ENCODE measurements at places on chromosomes 16 and 17.

DNA sequence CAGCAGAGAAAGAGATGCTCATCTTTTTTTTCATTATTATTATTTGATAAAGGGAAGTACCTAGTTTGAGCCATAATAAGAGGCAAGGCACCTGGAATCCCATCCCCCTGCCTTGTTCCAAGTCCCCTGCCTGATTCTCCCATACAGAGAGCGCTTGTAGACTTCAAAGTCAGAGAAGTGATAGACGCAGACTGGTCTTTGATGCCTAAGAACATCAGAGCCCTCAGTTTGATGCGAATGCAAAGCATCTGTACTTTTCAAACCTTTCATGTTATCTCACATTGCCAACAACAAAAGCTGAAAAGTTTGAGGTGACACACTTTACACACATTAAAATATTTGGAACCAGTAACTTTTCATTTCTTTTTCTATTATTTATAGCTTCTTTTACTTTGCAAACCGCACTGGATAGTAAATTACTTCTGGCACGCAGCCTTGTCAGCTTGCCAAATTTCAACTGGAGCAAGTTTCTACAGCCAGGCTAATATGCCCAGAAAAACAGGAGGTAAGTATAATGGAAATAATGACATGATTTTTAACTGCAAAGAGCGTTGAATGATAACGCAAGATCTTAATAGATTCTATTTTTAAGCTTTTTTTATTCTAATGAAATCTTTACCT, 5.9 kb upstream of the UTP6 start:
- DNase-seq, result no peak

DNA sequence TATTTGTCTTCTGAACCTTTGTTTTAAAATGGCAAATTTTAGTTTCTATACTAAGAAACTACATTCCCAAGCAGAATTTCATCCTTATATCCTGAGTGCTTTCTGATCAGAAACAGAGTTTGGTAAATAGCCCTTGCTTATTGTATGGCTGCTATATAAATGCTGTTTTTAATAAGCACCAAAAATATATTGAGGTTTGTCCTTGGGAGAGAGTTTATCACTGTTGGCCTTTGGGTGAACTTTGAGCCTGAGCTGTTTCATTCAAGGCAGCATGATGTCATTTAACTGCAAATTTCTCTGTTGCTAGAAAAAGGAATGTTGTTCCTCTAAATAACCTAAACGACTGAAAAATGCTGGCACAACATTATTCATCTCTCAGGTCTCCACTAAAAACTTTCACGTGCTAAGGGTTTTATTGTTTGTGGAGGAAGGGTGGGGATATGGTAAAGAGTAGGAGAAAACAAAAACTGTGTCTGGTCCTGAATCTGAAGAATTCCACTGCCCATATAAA, 334.3 kb upstream of the TBX2 start:
- DNase-seq, result no peak

GRCh38 chr17:82000803-82001570, 21.7 kb downstream of the CENPX start:
- no peak for DNase-seq

DNA sequence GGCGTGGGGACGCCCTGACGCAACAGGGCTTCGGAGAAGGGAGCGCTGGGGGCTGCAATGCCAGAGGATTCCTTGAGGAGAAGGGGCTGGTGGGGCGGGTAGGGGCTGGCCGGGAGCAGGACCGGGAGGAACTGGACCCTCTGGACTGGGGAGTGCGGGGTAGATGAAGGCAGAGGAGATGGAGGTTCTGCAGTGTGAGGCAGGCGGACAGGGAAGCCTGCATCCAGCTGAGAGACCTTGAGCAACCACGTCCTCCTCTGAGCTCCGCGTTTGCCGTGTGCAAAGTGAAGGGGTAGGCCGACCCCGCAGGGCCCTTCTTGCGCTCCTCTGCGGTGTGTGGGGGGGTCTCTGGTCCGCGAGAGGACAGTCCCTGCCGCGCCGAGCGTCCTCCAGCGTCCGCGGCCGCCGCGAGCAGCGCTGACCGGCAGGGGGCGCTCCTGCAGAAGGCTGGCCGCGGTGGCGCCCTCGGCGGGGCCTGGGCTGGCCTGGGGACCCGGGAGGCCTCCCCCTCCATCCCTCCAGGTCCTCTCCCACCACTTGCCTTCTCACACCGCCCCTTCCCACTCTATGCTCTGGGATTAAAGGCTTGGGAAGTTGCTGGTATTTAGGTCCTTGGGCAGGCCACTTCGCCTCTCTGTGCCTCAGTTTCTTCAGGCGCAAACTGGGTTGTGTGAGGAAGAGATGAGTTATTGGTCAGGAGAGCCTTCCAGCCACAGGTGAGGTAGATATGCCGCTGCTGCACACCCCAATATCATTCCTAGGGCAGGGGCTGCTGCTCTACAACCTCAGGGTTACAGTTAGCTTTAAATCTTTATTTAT, 9.6 kb upstream of the WNT9B start:
- no peak for DNase-seq

GRCh38 chr16:30920891-30921290, 2.5 kb upstream of the FBXL19 start:
- DNase-seq, result no peak

- no peak for DNase-seq
Observed at GRCh38 chr16:89484923-89485679, 5.3 kb downstream of the ANKRD11 start.

DNA sequence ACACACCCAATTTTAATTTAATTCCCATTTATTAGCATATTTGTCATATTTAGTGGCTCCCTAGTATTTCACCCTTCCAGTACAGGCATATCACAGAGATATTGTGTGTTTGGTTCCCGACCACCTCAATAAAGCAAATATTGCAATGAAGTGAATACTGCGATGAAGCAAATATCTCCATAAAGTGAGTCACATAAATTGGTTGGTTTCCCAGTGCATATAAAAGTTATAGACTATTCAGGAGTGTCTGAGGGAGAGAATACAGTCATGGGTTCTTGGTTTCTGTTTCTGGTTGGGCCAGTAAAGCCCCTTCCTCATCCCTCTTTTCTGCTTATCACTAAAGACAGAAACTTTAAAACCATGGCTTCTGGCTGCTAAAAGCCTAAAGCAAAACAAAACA, 295.4 kb upstream of the AXIN2 start:
- no peak for DNase-seq

GRCh38 chr16:63337264-63337663, 1301.0 kb upstream of the CDH8 start:
- DNase-seq, result no peak

DNA sequence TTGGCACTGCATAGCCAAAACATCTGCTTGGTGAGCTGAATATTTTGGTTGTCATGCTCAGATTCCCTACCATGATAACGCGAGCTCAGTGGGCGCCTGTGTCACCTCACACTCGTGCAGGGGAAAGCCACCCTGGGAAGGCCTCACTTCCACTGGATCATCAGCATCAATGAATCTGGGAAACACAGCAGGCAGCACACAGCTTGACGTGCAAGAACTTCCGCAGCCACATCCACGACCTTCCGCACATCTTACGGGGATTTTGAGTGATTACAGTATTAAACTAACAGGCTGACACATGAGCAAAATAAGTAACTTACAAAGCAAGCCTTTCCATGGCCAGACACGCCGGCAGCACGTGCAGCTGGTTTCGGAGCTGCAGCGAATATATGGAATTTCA, 54.7 kb upstream of the FOXF1 start:
- DNase-seq, result no peak

DNA sequence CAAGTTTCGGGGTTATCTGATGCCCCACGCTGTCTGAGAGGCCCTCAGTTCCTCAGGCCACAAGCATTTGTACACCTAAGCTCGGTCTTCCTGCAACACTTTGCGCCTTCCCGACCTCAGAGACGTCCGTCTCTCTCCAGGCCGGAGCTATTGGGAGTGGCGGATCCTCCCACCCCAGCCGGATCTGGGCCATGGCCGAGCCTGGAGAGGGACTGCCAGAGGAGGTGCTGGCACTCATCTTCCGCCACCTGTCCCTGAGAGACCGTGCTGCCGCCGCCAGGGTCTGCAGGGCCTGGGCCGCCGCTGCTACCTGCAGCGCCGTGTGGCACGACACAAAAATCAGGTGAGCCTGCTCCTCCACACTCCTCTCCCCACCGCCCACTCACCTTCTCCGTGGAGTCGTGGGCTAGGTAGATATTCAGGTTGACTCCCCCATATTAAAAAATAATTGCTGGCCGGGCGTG, 1.9 kb downstream of the FBXL8 start:
- no peak for DNase-seq

DNA sequence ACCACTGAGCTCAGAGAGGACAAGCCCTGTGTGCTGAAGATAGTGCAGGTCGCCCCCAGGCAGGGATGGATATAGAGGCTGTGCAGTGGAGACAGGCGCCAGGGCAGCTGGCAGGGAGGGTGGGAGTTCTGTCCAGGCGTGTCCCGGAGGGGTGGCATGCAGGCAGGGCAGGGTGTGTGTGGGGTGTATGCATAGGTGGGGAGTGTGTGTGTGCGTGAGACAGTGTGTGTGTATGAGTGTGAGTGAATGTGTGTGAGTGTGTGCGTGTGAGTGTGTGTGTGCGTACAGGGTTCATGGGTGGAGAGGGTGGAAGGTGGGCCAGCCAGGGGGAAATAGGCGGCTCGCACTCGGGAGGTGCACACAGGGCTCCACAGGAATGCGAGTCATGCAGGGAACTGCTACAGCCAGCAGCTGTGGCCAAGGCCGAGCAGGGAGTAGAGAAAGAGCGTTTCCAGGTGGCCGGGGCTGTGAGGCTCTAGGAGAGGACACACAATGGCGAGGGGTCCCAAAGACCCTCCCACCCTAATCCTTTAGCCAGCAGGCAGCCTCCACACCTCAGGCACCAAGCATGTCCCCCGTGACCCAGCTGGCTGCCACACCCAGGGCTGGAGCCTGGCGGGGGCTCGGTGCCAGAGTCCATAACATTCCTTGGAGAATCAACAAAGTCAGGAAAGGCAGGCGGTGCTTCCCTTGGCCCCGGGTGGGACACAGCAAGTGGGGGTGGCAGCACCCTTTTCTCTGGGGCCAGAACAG, 4.6 kb downstream of the PLCD3 start:
- DNase-seq, result no peak

GRCh38 chr16:84048270-84048669, 5.7 kb upstream of the SLC38A8 start:
- no peak for DNase-seq

DNA sequence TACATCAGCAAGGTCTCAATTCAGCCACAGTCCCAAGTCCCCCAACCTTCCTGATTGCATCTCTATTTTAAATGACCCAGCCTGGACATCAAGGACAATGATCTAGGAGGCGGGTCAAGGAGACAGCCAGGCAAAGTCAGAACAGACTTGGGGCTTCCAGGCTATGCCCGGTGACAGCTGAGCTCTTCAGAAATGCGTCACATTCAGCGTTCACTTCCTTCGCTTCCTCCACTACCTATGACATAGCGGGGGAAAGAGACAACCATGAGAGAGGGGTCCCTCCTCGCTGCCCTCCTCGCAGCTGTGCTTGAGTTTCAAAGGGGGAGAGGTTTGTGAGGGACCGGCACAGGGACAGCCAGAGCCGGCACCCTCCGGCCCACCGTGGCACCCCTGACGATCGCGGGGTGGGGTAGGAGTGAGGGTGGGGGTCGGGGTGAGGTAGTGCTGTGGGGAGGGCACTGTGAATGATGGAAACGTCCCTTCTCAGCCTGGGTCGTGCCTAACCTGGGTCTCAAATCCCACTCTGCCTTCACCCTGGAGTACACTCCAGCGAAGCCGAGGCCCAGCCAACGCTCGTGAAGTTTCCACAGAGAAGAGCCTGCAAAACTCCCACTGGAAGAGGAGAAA, 12.3 kb upstream of the LGALS3BP start:
- DNase-seq, result no peak

DNA sequence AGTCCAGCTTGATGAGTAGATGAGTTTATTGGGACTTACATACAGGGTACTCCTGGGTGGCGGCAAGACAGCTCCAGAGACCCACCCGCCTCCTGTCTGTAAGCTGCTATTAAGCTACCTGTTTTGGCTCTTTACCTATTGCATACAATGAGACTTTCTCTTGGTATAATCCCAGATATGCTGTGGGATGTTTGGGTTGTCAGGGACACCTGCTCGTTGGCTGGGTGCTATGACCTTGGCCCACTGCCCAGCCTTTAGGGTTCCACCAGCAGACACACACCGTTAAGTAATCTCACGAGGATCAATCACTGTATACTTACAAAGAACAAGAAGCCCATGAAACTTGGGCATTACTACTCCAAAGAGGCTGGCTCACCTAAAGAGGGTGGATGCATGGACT, 116.4 kb downstream of the NPIPB5 start:
- no peak for DNase-seq

GRCh38 chr17:40307001-40307730, 1.8 kb upstream of the RARA start:
- peak; percentile 88 for DNase-seq

- no peak for DNase-seq
Observed at GRCh38 chr16:74723256-74723655, 22.6 kb upstream of the MLKL start.

- no peak for DNase-seq
Observed at GRCh38 chr16:2526135-2526534, 5.1 kb downstream of the CEMP1 start.

- DNase-seq, result no peak
Observed at GRCh38 chr17:66040402-66040801, 151.5 kb downstream of the CEP112 start.

GRCh38 chr16:53984936-53985335, 281.0 kb downstream of the FTO start:
- DNase-seq, result no peak

DNA sequence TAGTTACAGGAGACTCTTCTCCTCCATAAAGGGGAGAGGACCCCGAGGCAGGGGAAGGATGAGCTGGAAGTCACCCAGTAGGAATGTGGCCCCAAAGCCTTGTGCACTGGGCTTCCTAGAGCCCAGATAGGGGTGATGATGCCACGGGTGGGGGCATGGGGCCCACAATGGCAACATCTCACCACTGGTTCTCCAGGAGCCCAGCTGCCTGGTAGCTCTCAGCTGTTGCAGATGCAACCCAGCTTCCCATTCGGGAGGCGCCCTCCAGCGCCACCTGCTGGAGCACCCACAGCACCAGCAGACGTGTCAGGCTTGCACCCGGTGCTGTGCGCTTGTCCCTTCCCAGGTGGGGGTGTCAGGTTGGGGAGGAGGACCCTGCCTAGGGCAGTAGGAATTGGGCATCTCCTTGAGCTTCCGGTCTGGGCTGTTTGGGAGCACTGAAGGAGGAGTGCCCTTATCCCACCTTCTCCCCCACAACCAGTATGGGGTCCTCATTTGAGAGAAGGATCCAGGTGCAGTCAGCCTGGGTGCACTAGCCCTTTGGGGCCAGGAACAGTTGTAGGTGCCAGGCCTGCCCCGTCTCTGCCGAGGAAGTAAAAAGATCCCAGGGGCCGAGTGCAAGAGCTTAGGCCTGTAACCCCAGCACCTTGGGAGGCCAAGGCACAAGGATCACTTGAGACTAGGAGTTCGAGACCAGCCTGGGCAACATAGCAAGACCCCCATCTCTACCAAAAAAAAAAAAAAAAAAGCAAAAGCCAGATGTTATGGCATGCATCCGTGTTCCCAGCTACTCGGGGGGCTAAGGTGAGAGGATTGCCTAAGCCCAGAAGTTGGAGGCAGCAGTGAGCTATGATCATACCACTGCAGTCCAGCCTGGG, 14.4 kb downstream of the CDIPT start:
- no peak for DNase-seq

Data from brain pericyte (primary cell).